Glutamatergic neuron (in vitro differentiated cells): ENCODE measurements at places on chromosomes 2 and 18.

DNA sequence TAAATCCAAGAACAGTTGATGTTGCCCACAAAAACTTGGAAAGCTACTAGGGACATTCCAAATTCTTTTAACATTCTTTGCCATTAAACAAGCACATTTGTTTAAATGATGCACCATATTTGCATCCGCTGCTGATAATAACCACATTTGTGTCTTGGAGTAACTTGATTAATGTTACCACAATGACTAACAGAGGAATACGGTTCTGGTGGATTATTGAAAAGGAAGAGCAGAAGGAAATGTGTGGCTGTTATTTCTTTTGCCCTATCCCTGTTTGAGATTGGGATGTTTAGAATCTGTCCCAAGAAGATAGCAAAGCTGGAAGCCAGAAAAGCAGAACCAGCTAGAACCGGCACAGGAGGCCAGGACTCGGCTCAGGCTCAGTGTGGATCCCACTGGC lies 39.2 kb upstream of the RASGRP3 start:
- no peak for DNase-seq

GRCh38 chr2:92074549-92074898 lies 2796.7 kb upstream of the TEKT4 start:
- no peak for DNase-seq

DNA sequence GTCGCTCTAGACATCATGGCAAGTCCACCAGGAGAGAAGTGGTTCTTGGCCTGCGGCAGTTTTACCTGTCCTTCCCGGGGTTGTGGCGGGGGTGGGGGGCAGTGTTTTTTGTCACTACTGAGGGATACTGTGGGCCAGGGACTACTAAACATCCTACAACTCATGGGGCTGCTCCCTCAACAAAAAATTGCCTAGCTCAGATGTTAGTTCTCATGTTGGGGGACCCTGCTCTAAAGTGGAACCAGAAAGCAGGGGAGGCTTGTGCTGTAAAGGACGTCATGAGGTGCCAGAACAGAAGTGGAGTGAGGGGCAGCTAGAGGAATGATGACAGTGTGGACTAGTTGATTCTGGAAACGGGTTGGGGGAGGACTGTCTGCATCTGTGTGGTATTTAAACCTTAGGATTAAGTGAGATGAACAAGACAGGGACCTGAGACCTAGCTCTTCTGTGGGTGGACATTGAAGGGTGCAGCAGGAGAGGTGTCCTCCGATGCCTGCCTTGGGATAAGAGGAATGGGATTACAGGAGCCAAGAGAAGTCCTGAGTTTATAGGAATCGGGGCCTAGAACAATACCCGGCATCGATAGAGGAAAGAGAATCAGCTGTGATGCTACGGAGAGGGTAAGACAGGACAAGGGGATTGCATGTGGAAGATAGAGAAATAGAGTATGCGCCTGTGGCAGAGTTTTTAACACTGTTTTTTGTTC lies 2.7 kb downstream of the RPL31 start:
- no peak for DNase-seq

- DNase-seq, result no peak
Measured at GRCh38 chr2:179467111-179467510, 202.5 kb upstream of the SESTD1 start.

DNA sequence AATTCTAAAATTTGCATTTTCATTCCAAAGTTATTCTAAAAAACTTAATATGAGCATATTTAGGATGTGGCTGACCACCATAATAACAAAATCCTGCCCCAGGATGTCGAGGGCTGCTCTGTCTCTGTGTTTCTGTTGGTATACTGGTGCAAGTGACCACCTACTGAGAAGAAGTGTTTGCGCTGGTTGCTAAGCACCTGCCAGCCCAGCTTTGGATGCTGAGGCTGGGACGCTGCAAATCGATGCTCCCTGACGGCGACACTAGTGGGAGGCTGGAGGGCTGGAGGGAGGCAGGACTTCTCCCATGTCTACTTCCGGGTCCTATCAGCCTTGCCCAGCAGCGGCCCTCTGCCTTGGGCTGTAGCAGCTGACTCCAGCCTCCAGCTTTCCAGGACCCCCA lies 45.0 kb downstream of the LAMA1 start:
- DNase-seq, result no peak

GRCh38 chr2:165274698-165275097 lies 35.5 kb downstream of the SCN2A start:
- no peak for DNase-seq

GRCh38 chr2:211611061-211611518 lies 927.5 kb downstream of the ERBB4 start:
- DNase-seq, result no peak
